ENCODE measurements at places on chromosomes 5 and 9.

GRCh38 chr9:106755736-106756135 lies 107.2 kb upstream of the ZNF462 start:
- no peak for DNase-seq

DNA sequence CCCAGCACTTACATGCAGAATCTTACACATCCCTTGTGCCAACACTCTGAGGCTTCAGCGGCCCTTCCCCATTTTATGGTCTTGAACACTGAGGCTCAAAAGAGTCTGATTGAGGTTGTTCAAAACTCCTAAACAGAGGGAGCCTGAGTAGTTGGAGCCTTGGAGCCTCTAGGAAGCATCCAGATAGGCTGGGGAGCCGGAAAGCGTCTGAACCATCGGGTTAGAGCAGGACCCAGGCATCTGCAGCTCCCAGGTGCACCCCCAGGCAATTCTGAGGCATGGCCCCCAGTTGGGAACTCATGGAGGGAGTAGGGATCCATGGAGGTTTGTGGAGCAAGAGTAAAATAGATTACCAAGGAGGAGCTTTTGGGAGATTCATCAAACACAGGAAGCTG lies 3.8 kb downstream of the OLFML2A start:
- DNase-seq: no peak

DNA sequence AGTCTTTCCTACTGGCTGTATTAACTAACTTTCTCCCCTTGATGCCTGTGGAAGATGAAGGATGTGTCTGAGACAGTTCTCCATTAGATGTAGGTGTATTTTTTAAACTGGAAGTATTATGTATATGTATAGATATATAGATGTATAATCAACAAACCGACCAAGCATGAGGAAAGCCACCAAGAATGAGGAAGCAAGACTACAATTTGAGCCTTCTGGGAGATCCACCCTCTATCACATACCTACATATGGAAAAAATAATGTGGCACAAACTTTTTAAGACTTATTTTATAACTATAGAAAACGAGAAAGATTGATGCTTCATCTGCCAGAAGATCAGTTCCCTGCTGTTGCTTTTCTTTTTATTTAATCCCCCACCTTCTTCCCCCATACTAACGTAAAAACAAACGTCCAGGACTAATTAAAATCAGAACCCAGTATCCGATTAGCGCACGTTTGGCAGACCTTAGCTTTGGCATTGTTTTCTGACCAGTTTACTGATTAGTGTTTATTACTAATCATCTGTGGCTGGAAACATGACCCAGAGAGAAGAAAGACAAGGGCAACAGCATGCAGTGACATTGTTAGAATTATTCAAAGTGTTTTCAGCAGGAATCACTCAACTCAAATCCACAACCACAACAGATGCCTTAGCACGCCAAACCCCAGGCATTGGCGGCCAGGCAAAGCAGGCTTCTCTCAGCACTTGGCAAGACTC lies 490.2 kb downstream of the EBF1 start:
- no peak for DNase-seq

DNA sequence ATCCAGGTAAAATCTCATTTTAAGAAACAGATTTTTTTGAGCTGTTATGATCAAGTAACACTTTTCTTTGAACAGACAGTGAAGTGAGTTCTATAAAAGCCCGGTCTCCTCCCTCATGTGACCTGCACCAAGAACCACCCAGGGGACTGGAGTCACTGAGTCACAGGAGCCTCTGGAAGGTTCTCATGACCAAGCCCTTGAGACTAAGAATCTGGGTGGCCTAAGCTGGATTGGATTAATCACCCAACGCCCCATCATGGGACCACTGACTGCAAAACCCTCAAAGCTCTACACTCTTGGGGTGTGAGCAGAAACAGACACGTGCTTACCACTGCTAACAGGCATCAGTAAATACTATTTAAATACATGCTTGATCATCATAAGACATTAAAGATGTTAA lies 48.4 kb downstream of the SECISBP2 start:
- DNase-seq: no peak

DNA sequence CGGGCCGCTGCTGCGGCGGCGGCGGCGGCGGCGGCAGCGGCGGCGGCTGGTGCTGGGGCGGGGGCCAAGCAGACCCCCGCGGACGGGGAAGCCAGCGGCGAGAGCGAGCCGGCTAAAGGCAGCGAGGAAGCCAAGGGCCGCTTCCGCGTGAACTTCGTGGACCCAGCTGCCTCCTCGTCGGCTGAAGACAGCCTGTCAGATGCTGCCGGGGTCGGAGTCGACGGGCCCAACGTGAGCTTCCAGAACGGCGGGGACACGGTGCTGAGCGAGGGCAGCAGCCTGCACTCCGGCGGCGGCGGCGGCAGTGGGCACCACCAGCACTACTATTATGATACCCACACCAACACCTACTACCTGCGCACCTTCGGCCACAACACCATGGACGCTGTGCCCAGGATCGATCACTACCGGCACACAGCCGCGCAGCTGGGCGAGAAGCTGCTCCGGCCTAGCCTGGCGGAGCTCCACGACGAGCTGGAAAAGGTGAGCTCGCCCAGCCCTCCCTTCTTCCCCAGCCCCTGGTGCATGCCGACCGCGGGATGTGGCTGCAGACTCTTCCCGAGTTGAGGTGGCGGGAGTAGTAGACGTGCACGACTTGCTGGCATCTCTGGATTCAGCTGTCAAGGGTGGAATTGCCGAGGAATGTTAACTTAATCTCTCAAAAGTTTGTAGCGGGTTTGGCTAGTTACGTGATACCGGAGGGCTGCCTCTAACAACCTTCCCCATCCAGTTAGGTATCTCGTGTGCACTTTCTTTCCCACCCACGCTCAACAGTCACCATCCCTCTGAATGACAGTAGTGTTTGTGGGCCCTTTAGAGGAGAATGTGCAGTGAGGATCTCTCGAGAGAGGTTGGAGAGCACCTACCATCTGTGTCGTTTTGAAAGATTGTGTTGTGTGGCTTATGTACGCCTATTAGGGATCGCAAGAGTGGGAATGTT lies 932 bp downstream of the SLC12A2 start:
- DNase-seq: peak; percentile 56

DNA sequence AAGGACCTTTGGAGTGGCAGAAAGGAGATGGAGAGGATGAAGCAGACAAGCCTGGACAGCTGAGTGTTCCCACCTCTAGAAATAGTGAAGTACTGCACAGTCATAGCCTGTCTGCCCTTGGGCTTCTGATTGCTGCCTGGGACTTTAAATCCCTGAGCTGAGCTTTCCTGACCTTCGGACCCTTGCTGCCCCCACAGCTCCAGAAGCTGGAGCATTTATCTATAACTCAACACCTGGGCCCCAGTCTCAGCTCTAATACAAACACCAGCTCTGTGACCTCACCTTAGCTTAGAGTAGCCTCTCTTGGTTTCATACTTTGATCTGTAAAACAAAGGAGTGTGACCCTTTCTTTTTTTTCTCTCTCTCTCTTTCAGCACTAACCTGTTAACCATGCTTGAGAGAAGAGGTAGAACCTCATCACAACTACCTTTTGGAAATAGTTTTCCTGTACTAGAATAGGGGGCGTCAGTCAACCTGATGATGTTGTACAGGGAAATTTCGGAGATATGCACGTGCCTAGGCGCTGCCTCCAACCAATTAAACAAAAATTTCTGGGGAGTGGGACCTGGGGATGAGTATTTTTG lies 25.4 kb upstream of the ELL2 start:
- no peak for DNase-seq

DNA sequence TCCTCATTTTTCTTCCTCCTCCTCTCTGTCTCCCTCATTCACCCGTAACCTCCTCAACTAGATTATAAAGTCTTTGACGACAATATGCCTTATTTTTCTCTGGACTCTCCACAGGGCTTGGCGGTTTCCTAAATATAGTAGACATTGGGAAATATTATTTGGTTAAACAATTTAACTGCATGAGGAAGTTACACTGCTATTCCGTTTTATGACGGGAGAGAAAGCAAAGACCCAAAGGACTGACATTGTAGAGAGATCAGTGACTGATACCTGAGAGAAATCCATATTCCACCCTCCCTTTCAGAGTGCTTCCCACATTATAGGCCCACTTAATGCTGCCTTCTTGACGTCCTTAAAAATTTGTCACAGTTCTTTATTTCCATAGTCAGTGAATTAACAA lies 51.2 kb downstream of the GDA start:
- DNase-seq: no peak

- DNase-seq: peak; percentile 37
Measured at GRCh38 chr9:14652729-14653377, 40.4 kb downstream of the ZDHHC21 start.

DNA sequence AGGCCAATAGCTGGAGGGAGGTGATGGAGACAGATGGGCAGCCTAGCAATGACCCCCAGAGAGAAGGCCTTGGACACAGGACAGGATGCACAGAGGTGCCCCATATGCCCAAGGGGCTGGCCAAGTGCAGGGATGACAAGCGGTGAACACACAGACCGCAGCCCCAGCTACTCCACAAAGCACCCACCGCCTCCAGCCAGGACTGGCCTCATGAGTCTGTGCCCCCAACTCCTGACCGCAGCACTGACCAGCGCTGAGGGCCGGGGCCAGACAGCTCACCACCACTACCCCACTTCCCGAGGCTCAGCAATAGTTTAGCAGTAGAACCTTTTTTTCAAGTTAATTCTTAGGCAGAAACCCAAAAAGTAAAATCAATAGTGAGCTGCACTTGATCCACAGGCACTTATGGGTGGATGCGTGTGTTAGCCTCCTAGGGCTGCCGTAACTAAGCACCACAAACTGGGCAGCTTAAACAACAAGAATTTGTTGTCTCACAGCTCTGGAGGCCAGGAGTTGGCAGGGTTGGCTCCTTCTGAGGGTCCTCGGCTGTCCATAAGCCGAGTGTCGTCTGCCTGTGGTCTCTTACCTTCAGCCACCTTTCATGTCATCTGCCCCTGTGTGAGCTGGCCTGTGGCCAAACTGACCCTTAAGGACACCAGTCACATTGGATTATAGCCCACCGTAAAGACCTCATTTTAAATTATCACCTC lies 14.1 kb downstream of the ROR2 start:
- no peak for DNase-seq

GRCh38 chr5:180498378-180498777 lies 4.2 kb downstream of the CNOT6 start:
- no peak for DNase-seq

- no peak for DNase-seq
Measured at GRCh38 chr5:43320846-43321245, 7.6 kb upstream of the HMGCS1 start.

DNA sequence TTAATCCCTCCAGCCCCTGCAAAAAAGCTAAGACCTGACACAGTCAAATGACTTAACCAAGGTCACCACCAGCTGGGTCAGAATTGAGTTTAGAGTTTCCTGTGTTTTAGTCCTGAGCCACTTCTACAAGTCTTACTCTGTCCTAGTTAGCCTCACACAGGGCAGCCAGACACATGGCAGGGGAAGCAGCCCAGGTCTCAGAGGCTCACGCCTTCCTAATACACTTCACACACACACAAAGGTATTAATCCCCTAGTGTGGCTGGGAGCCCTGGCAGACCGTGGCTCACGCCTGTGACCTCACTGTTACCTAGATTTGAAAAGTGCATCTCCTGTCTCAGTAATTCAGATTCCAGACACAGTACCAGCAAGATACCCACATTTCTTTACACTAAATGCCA lies 77.4 kb upstream of the WWC1 start:
- DNase-seq: no peak

DNA sequence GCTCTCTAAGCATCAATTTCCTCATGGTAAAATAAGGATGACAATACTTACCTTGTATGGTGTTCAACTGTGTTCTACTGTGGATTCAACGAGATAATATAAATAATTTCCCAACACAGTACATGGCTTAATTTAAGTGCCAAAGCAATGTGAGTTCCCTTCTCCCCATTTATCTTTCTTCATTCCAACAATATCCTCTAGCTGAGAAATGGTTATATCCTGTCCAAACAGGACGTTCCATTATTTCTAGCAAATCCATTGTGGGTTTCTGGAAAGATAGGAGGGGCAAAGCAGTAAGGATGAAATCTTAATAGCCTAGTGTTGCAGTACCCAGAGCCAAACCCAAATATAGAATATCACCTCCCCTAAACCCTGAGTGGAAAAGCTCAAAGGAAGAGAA lies 22.0 kb downstream of the ABCA1 start:
- DNase-seq: no peak

GRCh38 chr9:75873712-75874111 lies 16.8 kb upstream of the PCSK5 start:
- DNase-seq: no peak

- peak; percentile 92 for DNase-seq
Measured at GRCh38 chr9:89522261-89522958, 24.5 kb upstream of the SEMA4D start.

DNA sequence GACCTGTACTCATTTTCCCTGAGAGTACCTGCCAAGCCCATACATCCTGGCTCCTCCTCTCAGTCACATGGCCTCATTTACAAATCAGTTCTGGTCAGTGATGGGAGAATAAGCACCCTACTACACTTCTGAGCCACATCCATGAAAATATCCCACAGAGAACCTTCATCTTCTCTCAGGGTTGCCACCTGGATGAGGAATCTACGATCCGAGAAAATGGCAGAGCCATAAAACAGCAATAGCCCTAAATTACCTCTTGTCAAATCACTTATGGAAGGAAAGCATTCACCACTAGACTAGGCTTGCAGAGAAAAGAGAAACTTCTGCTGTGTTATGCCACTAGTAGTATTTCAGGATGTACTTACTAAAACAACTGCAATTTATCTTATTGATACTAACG lies 324.8 kb downstream of the BNC2 start:
- DNase-seq: no peak

DNA sequence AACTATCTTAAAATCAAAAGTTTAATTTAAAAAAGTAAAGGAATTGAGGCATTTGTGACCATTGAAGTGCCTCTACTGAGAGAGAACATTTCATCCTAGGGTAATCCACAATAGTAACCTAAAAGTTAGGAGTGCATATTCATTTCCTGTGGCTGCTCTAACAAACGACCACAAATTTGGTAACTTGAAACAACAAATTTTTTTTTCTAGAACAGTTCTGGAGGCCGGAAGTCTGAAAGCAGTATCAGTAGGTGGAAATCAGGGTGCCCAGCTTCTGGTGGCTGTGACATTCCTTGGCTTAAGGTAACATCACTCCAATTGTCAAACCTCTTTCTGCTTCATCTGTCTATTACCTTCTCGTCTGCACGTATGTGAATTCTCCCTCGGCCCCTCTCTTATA lies 67.1 kb upstream of the SSBP2 start:
- no peak for DNase-seq

DNA sequence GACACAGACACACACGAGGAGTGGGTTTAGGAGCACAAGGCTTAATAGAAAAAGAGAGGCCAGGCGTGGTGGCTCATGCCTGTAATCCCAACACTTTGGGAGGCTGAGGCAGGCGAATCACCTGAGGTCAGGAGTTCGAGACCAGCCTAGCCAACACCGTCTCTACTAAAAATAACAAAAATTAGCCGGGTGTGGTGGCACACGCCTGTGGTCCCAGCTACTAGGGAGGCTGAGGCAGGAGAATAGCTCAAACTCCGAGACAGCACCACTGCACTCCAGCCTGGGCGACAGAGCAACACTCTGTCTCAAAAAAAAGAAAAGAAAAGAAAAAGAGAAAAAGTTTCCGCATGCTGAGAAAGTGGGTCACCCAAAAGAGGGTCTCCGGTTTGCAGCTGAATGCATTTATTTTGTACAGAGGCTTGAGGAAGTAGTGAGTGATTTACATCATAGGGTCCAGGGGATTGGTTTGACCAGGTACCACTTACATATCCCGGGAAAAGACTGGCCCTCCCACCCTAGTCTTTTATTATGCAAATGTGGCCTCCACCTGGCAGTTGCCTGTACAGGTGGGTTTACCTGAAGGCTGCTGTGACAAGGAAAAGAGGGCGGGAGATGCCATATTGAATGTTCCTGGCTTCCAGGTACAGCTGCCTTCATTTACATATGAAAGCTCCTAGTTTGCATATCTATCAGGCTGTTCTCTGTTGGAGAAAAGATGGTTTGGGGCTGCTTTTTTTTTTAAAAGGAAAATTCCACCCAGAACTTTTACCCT lies 366.2 kb upstream of the GRAMD2B start:
- no peak for DNase-seq
